Right renal pelvis (tissue), 4 donors: ENCODE measurements at places on chromosomes 3 and 15.
A peak's percentile ranks its signal among the peaks of the same experiment; 100 is the strongest.

DNA sequence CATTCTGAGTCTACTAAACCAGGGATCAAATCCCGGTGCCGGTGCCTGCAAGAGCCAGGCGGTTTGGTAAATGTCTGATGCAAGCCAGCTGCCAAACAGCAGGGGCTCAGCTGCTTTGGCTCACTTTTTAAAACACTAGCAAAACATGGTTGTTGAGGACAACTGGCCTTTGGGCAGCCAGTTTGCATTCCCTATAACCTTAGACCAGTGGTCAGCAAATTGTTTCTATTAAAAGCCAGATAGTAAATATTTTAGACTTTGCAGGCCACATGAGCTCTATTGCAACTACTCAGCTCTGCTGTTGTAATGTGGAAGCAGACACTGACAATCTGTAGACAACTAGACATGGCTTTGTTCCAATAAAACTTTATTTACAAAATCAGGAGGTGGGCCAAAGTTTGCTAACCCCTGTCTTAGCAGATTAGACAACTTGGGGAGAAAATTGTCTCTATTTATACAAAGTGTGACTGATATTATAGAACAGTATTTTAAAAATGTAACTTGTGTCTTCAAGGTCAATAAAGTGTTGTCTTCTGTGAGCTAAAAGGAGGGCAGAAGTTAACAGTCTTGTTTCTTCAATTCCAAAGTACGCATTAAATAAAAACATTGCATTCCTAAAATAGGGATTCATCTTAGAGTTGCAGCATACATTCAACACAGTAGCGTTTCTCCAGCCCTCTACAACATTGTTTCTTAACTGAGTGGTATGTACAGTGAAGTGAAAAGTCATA lies 67.6 kb downstream of the SSUH2 start:
- no peak for DNase-seq

GRCh38 chr3:131107637-131108433 lies 81.2 kb downstream of the NEK11 start:
- no peak for DNase-seq

DNA sequence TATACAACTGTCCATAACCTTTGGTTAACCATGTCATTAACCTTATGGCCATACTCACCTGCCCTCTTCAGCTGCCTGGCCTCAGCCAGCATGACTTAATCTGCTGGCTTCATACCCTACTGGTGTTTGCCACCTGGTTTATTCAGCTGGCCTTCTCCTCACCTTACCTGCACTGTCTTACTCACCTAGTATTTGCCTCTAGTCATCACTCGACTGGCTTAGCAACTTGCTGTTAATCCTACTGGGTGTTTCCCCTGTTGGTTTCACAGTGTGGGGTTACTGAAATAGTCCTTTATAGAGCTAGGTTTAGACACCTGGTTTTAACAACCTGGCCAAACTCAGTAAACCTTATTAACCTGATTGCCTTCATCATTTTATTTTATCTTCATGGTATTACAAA lies 96.4 kb downstream of the IL12A start:
- no peak for DNase-seq

DNA sequence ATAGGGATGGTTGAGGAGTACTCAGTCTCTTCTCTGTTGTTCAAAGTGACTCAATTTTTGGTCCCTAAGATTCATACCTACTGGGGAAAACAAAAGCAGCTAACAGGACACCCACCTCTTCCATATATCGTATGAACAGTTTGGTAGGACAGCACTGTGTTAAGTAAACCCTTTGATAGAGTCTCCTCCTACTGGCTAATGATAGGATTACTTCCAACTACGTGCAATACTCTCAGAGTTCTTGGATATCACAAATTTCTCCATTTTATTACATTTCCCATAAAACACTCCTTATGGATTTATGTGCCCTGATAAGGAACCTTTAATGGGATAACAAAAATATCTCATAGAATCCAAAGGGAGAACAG lies 200.2 kb upstream of the GOLGA6L4 start:
- DNase-seq = peak; percentile 18

- DNase-seq = no peak
Measured at GRCh38 chr15:87118435-87118834, 1038.8 kb downstream of the AGBL1 start.

DNA sequence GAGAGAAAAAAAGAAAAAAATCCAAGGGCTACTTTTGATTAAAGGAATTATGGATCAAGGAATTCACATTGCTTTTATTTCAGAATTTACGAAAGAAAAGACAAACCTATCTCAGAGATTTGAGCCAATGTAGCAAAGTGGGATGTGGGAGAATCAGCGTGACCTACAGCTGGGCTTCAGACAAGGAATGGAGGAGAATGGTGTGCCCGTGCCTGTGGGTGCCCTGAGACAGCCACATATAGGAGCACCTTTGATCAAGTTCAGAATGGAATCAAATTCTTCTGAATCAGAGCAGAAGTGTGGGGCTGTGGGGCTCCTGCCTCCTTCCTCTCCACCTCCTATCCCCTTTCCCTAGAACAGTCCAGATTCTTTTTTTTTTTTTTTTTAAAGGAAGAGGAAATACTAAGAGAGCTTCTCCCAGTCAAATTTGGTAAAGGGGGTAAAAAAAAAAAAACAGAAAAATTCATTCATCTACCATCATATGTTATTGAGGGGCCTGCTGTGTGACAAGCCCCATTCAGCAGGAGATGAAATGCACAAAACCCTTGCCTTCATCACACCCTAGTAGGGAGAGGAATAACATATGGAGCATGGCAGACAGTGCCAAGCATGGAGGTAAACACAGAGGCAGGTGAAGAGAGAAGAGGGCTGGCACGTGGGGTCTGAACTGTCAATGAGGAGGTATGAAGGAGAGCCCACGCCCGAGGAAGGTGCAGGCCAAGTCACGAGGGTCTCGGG lies 25.0 kb upstream of the MUSTN1 start:
- no peak for DNase-seq

- DNase-seq = no peak
Measured at GRCh38 chr3:171028025-171028778, 1.7 kb upstream of the SLC2A2 start.

GRCh38 chr3:3705090-3705775 lies 94.0 kb upstream of the LRRN1 start:
- no peak for DNase-seq

GRCh38 chr3:104102386-104102785 lies 1264.3 kb upstream of the ALCAM start:
- DNase-seq = peak; percentile 5

GRCh38 chr3:178602856-178603255 lies 66.6 kb downstream of the KCNMB2 start:
- DNase-seq = no peak
